ENCODE measurements at places on chromosomes 4 and X.

- peak; percentile 61 for DNase-seq
Observed at GRCh38 chr4:82429728-82430192, 502 bp downstream of the HNRNPDL start.

GRCh38 chrX:10190367-10190766 is 33.6 kb downstream of the CLCN4 start:
- DNase-seq, result peak; percentile 62

- DNase-seq, result no peak
Observed at GRCh38 chrX:39152106-39152649, 350.9 kb downstream of the MID1IP1 start.

DNA sequence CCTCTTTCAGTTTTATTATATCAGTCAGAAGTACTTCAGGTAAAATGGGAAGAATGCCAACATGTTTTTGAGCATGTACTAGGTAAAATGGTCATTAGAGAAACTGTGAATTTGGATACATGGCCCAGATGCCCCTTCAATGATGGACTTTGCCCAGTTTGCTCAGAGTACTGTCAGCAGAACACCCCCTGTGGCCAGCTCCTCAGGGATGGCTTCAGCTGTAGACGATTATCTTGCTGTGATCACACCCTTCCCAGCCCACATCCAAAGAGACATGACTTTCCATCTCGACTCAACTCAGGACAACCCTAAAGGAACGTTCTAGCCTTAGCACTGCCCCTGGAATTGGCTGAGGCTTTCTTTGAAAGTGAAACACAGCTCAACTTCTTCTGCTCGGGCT is 439.1 kb downstream of the PACRGL start:
- DNase-seq, result no peak

DNA sequence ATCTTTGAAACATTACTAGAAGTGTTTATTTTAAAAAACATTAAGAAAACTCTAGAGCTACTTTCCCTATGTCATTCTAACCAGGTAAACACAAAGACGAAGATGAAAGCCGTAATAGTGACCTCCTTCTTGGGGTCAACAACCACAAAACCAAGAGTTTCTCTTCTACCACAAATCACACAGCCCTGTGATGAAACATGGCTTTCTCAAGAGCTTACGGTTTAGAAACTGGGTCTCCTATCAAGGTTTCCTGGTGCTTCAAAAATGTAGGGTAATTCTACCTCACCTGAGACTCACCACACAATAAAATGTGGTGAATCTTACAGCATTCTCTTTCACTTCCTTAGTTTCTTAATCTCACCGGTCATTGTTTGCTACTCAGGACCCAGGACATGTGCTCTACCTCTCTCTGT is 50.9 kb downstream of the CORIN start:
- no peak for DNase-seq

- no peak for DNase-seq
Observed at GRCh38 chr4:48908687-48909086, 2.1 kb upstream of the OCIAD2 start.

DNA sequence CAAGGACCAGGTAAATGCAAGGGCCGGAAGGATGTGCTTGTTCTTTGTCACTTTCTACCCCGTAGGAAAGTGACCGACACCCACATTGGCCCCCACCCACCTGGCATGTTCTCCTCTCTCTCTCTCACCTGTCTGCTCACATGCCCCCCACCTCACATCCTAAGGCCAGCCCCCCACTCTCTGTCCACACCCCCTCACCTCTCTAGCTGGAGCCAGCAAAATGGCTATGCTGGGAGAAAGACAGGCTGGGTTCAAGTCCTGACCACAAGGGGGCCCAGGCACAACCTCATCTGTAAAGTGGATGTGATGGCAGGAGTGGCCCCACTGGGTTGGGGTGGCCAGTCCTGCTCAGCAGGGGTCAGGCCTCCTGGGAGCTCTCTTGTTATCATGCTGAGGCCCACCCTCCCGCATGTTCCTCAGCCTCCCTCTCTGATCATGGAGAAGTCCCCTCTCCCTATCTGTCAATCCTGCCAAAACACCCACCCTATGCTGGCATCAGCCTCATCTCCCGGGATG is 1.7 kb upstream of the PPP2R2C start:
- DNase-seq, result no peak

DNA sequence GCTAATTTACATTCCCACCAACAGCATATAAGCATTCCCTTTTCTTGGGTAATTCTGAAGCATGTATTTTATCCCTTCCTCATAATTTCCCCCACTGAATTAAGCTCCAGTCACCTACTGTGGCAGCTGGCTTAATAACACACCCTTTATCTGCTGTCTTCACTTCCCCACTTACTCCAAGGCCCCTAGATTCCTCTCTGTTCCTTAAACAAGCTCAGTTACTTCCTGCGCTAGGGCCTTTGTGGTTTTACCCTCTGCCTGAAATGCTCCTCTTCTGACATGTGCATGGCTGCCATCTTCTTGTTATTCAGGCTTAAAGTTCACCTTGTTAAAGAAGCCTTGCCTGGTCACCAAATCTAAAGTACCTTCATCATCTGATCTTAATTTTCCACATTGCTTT is 47.2 kb upstream of the RPS6KA3 start:
- no peak for DNase-seq
